ENCODE measurements at places on chromosomes 13 and 19.
A peak's percentile ranks its signal among the peaks of the same experiment; 100 is the strongest.

GRCh38 chr13:75934889-75935288, 298.8 kb downstream of the LMO7 start:
- no peak for DNase-seq

- DNase-seq: peak; percentile 45
Measured at GRCh38 chr13:45269204-45269603, 68.4 kb upstream of the KCTD4 start.

GRCh38 chr13:77312311-77312710, 14.6 kb downstream of the MYCBP2 start:
- peak; percentile 21 for DNase-seq

DNA sequence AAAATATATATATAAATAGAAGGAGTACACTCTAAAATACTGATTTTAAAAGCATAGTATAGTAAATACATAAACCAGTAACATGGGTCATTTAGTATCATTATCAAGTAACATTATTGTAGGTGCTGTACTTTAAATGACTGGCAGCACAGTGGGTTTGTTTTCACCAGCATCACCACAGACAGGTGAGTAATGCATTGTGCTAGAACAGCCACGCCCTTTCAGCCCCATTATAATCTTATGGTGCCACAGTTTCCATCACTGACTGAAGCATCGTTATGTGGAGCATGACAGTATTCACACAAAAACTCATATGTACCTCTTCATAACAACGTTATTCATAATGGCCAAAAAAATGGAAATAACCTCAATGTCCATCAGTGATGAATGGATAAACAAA, 88.3 kb downstream of the DHRS12 start:
- no peak for DNase-seq

GRCh38 chr13:65036999-65037398, 2193.1 kb downstream of the PCDH9 start:
- no peak for DNase-seq

GRCh38 chr13:48443442-48444208, 30.7 kb upstream of the LPAR6 start:
- no peak for DNase-seq

DNA sequence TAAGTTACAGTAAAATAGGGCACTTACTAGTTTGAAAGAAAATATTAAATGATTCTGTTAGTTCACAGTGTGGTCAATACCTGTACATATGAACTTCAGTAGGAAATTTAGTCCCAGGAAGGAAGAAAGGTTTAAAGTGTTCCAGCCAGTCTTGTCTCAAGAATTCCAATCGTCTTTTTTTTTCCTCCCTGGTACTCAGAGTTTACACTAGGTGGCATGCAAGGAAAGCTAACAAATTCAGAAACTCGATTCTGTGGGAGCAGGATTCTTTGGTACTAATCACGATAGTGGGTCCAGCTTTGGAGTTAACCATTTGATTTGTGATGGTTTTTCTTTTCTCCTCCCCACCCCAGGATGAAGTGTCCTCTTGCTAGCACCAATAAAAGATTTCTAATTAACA, 43.6 kb downstream of the POLR1D start:
- DNase-seq: peak; percentile 69

- DNase-seq: no peak
Measured at GRCh38 chr19:2332341-2333026, 4.0 kb downstream of the SPPL2B start.

DNA sequence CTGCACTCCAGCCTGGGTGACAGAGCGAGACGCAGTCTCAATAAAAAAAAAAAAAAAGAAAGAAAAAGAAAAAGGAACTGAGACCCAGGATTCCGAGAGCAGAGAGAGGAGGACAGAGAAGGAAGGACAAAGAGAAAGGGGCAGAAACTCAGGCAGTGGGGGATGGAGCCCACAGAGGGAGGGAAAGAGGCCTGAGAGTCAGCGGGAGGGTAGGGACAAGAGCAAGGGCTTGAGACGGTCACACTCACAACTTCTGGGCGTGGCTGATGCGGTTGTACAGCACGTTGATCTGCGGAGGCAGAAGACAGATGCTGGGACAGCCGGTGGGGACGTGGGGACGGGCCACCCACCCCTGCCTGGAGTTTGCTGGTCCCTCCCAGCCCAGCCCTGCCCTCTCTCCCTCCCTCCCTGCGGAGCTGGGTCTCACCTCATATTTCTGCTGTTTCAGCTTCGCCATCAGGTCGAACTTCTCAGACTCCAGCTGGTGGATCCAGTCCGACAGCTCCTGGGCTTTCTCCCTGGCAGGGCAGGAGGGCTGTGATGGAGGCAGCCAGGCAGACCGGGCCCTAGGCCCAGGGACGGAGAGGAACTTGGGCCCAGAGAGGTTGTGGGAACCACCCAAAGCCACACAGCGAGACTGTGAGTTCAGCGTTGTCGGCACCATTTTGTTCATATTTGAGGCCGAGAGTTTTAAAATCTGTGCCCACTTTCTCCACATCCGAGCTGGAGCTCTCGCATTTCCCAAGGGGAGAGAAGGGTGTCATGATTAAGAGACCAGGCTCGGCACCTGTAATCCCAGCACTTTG, 15.2 kb downstream of the TNNT1 start:
- DNase-seq: no peak

DNA sequence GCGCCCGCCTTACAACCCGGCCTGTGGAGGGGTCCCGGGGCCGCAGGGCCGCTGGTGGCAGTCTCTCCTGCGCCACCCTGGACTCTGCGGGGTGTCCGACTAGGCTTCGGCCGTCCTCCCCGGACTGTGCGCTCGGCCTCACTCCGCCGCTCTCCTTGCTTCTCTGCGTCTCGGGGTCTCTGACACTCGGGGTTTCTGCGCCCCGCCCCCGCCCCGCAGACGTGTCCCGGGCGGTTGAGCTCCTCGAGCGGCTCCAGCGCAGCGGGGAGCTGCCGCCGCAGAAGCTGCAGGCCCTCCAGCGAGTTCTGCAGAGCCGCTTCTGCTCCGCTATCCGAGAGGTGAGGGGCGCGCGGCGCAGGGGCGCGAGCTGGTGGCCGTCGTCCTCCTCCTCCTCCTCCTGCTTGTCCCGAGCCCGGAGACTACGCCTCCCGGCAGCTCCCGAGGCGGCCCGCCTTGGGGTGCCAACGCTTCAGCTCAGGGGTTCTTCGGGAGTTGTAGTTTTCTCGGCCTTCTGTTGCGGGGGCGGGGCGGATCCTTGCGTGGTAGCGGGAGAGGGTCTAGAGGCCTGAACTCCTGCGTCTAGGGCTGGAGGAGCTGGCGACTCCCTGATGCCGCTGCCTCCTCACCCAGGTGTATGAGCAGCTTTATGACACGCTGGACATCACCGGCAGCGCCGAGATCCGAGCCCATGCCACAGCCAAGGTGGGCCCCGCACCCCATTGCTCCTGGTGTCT, 627 bp downstream of the LIN7B start:
- DNase-seq: peak; percentile 88

DNA sequence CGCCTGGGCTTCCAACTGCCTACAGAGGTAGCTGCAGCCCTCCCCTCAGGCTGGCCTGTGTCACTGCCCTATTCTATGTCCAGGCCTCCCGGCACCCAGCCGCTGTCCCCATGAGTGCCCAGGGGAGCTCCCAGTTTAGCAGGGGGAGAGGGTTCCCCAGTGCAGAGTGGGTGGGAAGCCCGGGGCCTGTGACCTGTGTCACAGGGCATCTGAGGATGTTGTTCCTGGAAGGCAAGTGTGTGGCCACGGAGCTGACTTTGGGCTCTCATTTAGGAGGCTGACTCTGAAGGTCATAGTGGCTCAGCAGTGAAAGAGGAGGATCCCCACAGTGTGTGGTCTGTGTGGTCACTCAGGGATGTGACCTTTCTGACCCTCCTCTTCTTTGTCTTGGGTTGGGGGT, 25.1 kb downstream of the PPP1R37 start:
- no peak for DNase-seq

- DNase-seq: peak; percentile 14
Measured at GRCh38 chr13:40445557-40445990, 220.9 kb downstream of the FOXO1 start.

GRCh38 chr19:16594681-16595091, 22.5 kb upstream of the SLC35E1 start:
- no peak for DNase-seq

DNA sequence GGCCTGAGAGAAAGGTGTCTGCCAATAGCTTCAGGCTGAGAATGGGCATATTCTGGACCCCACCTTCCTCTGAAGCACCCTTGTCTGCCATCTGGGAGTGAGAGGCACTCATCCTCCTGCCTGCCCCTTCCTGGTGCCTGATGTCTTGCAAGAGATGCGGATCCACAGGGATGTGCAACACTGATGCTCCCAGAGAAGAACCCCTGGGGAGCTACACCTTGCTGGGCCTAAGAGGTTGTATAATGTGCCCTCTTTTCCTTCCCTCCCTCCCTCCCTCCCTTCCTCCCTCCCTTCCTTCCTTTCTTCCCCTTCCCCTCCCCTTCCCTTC, 34.6 kb downstream of the ADPRHL1 start:
- DNase-seq: no peak

GRCh38 chr13:32168131-32168530, 136.6 kb downstream of the FRY start:
- no peak for DNase-seq

DNA sequence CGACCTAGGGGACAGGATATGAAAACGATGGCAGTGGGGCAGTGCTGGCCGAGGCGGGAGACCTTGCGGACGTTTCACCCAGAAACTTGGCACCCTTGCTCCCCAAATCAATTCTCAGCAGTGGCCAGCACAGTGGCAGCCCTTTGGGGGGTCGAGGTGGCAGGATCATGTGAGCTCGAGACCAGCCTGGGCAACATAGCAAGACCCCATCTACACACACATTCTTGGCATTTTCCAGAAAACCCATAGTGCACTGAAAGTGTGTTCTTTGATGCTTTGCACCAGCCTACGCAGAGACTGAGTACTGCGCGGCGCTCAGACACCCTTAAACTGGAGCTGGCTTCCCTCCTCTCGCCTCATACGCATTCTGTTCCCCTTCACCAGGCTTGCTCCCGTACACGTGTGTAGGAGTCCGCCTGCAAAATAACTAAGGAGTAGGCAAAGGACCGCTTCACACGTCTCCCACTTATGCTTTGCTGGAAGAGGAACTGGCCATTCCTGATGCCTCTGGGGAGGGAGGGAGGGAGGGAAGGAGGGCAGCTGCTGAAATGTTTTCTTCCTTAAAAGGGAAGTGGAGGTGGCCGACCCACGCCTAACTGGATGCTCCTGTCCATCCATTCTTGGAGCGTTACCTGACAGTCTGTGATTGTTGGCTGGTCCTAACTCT, 23.5 kb upstream of the MIER2 start:
- DNase-seq: no peak

DNA sequence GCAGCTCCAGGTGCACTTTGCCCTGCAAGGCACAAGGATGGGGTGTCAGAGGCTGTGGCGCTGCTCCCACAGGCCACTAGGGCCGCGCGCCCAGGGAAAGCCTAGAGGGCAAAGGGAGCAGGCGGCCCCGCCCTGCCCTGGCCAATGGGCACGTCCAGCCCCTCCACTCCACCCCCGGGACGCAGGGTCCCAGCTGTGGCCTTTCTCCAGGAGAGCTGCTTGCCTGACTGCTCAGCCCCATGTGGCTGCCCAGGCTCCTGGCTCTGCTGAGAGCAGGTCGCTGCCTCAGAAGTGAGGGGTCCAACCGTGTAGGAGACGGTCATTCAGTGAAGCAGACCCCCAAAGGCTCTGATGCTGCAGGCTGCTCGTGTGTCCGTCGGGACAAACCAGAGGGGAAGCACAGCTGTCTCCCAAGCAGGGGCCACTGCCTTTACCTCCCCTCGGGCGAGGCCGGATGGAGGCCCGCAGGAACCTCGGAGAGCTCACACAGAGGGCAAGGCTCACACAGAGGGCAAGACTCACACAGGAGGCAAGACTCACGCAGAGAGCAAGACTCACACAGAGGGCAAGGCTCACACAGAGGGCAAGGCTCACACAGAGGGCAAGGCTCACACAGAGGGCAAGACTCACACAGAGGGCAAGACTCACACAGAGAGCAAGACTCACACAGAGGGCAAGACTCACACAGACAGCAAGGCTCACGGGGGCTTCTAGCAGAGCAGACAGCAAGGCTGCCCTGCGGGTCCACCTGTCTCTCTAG, 56.2 kb upstream of the C13orf46 start:
- DNase-seq: no peak

DNA sequence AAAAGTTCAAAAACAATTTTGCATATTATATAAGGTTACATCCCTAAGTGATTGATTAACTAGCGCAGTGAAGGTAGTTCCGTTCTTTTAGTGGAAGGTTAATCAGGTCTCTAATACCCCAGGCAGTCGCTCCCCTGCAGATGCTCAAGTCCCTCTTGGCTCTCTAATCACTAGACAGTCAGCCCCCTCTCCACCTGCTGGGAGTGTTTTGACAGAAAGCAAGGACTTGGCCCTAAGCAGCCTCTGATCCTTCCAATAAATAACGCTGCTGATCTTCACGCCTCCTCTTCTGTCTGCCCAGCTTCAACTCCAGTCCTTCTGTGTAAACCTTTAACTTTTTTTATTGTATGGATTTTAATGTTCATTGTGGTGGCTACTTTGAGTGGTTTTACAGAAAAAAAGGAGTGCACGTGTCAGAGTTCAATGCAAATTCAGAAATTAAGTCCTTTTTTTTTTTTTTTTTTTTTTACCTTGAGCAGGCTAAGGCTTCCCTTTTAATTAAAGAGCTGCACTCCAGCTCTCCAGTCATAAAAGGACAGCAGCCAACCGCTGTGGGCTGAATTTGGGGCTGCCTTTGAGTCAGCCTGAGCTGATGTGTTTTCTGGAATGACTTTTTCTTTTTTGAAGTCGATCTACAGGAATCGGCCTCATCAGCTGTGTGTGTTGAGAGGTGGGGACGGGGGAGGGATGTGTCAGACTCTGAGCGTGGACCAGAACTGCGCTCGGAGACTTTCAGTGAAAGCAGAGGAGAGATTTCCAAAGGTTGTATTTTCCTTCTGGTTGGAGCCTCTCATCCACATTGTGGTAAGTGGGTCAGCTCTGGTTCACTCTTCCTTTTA, 33.8 kb upstream of the MYO16 start:
- DNase-seq: no peak

GRCh38 chr19:4007021-4007835, at the start of gene PIAS4:
TSS of gene PIAS4 (plus strand) at chr19:4007736. CDS start at chr19:4007761, 25 bp downstream.
- DNase-seq: peak; percentile 97

DNA sequence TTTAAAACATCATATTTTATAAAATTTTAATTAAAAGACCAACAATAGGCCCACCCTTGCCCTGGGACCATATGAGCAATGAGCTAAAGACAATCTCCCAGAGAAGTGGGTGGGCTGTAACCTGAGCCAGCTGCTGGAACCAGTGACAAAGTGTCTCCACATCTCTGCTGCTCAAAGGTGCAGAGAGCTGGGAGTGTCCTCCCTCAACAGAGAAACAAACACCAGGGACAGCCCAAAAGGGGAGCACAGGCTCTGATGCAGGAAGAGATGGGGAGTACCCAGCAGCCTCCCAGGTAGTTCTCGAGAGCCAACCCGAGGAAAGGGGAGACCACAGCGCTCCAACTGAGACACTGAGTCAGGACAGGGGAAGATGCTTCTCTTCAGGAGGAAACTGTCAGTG, 39.1 kb downstream of the DOCK9 start:
- peak; percentile 66 for DNase-seq

- no peak for DNase-seq
Measured at GRCh38 chr13:51552027-51552426, 32.2 kb upstream of the WDFY2 start.

GRCh38 chr19:18815673-18816072, 16.1 kb upstream of the UPF1 start:
- DNase-seq: no peak

All from GM23338 (cell line).